Left renal pelvis (tissue), 4 donors: ENCODE measurements at places on chromosomes 1 and 21.
A peak's percentile ranks its signal among the peaks of the same experiment; 100 is the strongest.

- DNase-seq, result no peak
These were observed 69.4 kb downstream of the HIVEP3 start for GRCh38 chr1:41849211-41849759.

- no peak for DNase-seq
These were observed 3.1 kb downstream of the FOXD3 start for GRCh38 chr1:63325279-63325985.

- DNase-seq, result no peak
These were observed 9.9 kb downstream of the PDE9A start for GRCh38 chr21:42663200-42663750.

GRCh38 chr1:219324171-219324570 lies 150.5 kb downstream of the LYPLAL1 start:
- no peak for DNase-seq

DNA sequence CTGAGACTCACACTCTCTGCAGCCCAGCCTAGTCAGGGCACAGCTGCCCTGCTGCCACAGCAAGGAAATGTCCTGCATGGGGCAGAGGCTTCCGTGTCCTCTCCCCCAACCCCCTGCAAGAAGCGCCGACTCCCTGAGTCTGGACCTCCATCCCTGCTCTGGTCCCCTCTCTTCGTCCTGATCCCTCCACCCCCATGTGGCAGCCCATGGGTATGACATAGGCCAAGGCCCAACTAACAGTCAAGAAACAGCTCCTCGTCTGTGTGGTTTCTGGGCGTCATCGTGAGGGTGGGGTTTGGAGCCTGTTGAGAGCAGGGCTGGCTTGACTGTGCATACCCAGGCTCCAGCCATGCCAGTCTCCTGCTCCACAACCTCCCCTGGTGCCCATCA lies 19.5 kb downstream of the FAAH start:
- no peak for DNase-seq

- no peak for DNase-seq
These were observed 1199.5 kb upstream of the TMPRSS15 start for GRCh38 chr21:19603011-19603593.

DNA sequence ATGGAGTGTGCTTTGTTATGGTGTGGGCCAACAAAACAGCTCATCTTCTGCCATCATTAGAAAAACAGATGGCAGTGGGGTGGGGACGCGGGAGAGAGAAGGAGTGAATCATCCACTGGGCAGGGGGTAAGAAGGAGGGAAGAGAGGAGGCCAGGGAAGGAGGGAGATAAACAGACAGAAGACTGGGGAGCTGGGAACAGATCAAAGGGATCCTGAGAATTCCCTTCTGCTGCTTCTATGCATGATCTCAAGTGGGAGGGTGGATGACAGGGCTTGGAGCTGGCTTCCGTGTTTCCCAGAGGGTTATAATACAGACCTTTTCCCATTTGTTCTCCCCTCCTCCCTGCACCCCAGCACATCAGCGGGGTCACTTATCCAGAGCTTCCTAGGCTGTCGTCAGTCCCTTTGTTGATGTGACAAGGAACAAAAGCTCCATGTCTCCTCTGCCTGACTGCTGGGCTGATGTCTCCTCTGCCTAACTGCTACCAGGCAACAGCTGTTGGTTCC lies 338.6 kb downstream of the PAPPA2 start:
- DNase-seq, result no peak

DNA sequence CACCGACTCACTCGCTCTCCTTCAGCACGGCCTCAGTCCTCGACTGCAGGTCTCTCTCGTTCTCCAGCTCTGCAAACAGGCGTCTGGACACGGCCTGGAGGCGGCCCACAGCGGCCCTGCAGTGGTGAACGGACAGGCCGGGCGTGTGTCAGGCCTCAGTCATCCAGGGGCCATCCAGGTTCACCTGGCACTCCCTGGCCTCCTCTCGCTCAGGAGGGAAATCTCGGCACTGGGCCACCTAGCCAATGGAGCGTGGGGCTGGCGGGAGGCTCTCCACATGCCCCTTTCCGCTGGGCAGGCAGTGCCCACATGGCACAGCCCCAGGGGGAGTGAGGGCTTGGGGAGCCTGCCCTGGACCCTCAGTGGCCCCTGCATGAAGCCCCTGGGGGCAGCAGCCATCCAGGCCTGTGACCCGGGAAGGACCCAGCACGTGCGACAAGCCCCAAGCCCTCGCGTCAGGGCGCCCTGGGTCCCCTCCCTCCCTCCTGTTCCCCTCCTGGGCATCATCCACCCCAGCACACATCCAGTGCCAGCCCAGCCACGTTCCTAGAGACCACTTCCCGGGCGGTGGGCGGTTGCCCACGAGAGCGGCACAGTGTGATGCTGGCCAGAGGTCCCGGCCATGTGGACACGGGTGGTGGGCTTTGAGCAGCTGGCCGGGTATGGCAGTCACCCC lies 18.1 kb downstream of the CFAP74 start:
- DNase-seq, result no peak

DNA sequence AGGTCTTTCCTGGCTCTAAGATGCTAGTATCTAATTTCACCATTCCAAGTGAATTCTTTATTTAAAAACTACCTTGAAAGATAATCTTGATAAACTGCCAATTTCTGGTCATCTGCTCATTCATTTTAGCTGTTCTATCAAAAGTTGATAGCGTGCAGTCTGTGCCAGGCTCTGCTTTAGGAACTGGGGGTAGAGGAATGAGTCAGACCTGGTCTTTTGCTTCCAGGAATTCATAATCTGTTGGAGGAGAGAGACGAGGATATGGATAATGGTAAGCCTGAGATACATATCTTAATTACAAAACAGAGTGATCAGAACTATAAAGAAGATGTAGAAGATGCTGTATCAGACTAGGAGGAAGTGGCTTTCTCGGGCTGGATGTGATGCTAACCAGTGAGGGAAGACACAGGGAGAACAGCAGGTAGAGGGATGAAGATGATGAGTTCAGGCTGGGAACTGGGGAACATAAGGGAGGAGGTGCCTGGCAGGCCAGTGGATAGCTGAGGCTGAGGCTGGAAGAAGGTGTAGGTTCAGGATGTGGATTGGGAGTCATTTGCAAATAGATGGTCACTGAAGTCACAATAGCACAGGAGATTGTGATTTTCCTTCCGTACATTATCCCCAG lies 12.3 kb upstream of the PHC2 start:
- DNase-seq, result no peak

DNA sequence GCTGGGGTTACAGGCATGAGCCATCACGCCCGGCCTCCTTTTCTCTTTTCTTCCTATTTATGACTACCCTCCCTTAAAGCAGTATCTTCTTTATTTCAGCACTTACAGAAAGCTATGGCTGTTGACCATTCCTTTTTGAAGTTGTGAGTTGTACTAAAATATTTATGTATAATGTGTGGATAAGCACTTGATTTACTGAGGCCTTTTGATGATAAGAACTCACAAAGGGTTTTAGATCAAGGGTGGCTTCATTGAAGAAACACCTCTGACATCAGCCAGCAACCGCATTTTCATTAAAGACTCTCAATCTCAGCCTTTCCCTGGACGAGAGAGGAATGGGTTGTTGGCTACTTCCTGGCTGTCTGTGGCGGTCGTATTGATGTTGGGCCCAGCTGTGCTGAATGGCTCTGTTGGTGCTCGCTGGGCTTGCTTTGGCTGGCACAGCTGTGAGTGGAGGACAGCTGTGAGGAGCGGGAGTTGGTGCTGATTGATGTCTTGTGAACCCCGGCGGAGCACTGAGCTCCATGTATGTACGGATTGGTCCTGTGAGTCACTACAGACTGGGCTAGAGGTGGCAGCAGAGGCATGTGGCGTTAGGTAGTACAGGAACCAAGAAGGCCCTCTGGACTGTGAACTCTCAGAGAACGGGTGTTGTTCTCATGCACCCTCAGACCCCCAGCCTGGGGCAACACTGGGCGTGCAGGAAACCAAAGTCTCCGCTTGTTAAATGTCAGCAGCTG lies 208.8 kb downstream of the KIF26B start:
- no peak for DNase-seq

GRCh38 chr1:40266786-40267535 lies 8.9 kb downstream of the ZMPSTE24 start:
- DNase-seq, result no peak

- DNase-seq, result no peak
These were observed 36.9 kb downstream of the WDR64 start for GRCh38 chr1:241688940-241689368.

DNA sequence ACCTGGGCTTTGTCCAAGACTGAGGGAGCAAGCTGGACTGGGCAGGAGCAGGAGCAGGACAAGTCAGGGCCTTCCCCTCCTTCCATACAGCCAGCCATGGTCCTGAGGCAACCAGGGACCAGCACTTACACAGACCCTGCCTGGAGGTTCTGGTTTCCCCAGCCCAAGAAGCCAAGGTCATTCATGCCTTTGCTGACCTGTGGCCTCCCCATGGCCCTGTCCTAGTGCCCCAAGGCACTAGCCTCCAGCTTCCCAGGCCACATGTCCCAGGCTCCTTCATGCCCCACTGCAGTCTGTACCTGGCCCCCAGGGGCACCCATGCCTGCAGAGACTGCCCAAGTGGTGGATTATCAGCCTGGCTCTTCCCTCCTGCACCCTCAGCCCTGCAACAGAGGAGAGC lies 243.9 kb downstream of the TOMM20 start:
- DNase-seq, result no peak

- DNase-seq, result no peak
These were observed 184.1 kb upstream of the ZNHIT6 start for GRCh38 chr1:85892366-85892765.

DNA sequence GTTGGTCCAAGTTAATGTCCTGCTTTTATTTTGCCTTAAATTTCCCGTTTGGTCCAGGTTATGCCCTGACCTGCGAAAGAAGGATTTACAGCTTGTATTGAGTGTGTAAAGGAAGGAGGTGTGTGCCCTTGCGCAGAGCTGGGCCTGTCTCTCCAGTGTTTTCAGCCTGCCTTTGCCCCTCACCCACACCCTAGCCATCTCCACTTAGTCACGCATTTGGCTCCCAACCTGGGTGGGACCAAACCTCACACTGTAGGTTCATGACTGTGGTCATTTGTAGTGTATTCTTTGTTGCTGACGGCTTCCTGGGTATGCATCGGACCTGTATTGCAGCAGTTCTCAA lies 572 bp upstream of the SRSF10 start:
- DNase-seq, result no peak

DNA sequence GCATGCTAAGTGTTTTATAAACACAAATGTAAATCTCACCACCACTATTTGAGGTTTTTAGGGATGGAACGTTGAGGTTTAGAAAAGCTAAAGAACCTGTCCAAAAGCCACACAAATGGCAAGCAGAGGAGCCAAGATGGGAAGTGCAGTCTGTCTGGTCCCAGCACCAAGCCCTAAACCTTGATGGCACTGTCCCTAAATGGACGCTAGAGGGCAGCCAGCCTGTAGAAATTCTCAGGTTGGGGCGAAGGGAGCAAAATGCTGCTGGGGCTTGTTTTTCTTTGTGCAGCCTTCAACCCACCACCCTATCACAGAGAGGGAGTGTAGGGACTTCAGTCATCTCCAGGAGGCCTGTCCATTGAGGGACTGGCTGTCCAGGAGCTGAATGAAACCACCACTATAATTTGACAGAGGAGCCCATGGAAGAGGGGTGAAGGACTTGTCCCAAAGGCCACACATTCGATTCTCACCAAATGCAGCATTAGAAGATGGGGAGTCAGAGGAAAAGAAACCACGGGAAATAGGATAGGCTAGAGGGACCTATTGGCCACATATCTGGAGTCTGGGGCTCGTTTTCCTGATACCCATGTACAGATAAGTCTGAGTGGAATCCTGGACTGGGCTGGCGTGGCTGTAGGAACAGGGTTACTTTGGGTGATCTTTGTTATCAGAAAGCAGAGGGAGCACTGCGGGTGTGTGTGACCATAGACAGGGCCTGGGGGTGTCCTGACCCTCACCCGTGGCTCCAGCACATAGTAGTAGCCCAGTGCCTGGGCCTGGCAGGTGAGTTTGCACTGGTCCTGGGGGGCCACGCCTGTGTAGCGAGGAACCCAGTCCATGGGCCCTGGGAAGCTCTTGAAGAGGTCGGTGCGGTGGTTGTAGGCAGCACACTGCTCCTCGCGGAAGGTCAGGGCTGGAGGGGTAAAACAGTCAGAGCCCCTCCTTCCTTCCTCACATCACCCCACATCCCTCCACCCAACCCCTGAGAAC lies 6.1 kb downstream of the ADAMTS4 start:
- DNase-seq, result no peak

- DNase-seq, result no peak
These were observed 14.7 kb upstream of the IGFN1 start for GRCh38 chr1:201175820-201176500.

- no peak for DNase-seq
These were observed 466 bp downstream of the KRTAP11-1 start for GRCh38 chr21:30880914-30881313.

GRCh38 chr21:35426469-35426868 lies 377.4 kb upstream of the RUNX1 start:
- no peak for DNase-seq

- no peak for DNase-seq
These were observed 114.6 kb downstream of the MRPS6 start for GRCh38 chr21:34187935-34188334.

- no peak for DNase-seq
These were observed 43.7 kb downstream of the BTBD8 start for GRCh38 chr1:92123868-92124267.

- no peak for DNase-seq
These were observed 44.2 kb downstream of the ELK4 start for GRCh38 chr1:205587581-205587980.

DNA sequence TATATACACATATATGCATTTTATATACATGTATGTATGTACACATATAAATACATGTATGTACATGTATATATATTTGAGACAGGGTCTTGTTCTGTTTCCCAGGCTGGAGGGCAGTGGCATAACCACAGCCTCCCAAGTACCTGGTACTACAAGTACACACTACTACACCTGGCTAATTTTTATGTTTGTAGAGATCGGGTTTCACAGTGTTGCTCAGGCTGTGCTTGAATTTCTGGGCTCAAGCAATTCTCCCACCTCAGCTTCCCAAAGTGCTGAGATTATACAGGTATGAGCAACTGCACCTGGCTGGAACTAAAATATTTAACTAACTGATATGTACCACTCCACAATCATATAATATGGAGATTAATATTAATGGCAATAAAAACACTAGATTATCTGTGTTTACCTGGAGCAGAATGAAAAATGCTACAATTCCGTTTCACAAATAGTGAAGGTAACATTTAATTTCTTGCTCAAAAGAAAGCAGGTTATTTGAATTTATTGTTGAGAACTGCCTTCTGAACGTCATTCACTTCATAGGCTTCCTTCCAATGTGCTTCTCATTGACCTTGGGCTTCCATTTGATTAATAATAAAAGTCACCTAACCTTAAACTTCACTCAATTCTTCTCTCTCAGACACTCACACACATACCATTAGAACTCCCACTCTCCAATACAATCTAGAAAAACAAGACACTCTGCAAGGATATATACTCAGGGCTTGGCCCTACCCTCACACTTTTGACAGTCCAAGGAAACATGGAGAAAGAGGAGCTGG lies 57.0 kb downstream of the PTGER3 start:
- DNase-seq, result peak; percentile 11

- no peak for DNase-seq
These were observed 15.0 kb downstream of the HLX start for GRCh38 chr1:220894025-220894923.

- DNase-seq, result no peak
These were observed 360.9 kb upstream of the VAMP3 start for GRCh38 chr1:7410156-7410555.
